ENCODE measurements at places on chromosomes 16 and 17.

DNA sequence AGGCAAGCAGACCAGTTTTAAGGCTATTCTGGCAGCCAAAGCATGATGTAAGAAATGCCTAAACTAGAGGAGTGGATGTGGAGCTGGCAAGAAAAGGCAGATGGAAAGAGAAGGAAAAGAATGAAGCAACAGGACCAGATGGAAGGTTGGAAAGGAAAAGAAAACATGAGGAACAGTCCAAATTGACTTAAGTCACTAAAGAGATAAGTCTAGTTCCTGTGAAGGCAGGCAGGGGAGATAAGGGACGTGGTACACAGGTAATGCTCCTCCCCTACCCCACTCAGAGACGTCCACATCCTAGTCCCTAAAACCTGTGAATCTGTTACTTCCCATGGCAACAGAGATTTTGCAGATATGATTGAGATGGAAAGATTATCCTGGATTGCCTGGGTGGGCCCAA, 43.5 kb downstream of the TEX2 start:
- no peak for DNase-seq

DNA sequence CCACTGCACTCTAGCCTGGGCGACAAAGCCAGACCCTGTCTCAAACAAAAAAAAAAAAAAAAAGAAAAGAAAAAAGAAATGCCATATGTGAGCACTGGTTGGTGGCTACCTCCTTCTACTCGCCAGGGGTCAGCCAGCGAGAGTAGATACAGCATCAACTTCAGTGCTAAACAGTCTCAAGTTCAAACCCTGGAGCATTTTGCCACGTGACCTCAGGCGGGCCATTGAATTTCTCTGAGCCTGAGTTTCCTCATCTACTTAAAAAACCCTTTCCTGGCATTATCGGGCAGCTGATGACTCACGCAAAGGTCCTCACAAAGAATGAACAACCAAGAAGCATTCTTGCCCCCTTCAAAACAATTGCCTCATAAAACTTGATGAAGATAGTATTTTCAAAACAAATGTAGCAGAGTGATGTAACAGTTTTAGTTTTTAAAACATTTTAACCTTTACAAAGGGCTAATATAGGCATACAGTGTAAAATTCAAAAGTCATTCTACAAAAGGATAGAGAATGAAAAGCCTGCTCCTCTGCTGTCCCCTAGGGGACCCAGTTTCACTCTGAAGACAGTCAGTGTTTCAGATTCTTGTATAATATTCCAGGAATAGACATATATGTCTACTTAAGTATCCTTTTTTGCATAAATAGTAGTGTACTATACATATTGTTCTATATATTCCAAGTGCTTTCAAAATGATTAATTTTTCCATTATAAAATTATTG, 28.4 kb downstream of the DNAH2 start:
- no peak for DNase-seq

DNA sequence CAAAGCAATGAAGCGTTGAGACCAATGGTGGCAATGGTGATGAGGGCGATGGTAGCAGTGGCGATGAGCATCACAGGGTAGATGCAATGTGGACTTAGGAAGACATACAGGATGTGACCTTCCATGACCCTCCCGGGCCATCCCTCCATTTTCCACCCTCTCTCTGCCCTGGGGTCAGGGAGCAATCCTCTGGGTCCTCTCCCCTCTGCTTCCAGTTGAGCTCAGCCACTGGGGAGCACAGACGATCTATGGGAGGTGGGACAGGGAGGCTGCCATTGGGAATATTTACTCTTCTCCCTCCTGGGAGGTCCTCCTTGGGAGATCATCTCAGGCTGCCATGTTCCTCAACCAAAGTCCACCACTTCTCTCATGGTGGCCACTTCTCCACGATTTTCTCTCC, 260.7 kb upstream of the FOXF1 start:
- no peak for DNase-seq

DNA sequence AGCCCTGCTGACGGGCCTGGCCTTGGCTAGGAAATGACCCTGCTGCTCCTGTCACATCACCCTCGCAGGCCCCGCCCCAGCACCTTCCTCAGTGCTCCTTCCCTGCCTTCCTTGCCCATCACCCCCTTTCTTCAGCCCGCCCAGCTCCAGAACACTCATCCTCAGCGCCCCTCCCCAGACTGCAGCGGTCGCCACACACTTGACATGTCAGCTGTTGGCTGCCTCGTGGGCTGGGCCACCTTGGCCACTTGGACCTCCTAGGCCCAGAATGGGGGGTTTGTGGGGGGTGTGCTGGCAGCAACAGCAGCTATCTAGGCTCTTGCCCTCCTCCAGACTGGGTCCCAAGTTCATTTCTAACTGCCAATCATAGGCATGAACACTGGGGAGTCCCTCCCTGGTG, 10.6 kb downstream of the ELMO3 start:
- DNase-seq, result no peak

GRCh38 chr17:55140809-55141208, 124.0 kb upstream of the HLF start:
- DNase-seq, result no peak

DNA sequence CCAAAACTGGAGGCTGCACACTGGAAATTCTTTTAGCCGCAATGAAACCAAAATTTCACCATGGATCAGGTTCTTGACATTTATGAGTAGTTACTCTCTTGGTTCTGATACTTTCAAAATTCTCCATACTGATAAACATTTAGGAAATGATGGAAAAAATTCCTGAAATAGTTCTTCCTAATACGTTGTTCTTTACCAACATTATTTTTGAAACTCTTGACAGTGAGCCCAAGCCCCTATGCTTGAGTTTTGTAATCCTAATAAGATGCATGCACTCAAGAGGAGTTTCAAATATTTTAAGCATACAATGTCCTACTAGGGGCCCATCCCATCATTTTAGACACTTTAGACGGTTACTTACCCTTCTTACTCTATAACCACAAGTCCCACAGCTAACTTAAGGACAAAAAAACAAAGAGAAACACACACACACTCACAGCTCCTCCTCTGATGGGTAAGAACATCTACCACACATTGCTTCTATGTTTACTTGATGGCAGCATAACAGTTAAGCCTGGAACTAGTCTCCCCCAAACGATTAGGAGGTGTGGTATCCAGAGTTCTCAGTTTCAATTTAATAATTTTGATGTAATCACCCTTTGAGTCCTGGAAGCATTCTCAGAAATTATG, 3.7 kb downstream of the VEZF1 start:
- DNase-seq, result no peak

DNA sequence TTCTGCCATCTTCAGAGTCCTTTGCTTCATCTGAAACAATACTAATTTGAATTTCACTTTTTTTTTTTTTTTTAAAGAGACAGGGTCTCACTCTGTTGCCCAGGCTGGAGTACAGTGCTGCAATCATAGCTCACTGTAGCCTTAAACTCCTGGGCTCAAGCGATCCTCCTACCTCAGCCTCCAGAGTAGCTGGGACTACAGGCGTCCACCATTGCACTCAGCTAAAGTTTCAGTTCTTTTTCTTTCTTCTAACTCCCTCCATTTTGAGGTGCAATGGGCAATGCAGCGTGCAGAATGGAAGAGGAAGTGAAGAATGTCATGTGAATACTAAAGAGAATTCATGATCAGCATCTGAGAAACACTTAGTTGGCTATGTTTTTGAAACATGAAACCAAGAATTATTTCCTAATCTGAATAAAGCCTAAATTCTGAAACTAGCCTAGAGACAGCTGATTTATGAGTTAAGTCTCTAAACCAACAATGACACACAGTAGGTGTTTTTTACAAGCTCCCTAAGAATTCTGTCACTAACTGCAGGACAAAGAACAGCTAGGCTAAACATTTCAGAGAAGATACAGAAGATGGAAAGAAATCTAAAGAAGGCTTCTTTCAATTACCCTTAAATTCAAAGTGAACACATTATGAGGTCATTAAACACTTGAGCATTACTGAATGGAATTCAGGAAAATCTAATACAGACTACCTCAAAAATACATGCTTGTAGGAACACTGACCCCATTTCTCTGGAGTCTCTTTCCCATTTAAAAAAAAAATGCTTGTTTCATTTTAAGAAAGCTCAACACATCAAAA, 21.0 kb downstream of the SNN start:
- no peak for DNase-seq

- no peak for DNase-seq
These were observed 6.3 kb downstream of the JPT1 start for GRCh38 chr17:75147878-75148546.

GRCh38 chr16:23500862-23501225, 9.4 kb downstream of the GGA2 start:
- DNase-seq, result no peak

DNA sequence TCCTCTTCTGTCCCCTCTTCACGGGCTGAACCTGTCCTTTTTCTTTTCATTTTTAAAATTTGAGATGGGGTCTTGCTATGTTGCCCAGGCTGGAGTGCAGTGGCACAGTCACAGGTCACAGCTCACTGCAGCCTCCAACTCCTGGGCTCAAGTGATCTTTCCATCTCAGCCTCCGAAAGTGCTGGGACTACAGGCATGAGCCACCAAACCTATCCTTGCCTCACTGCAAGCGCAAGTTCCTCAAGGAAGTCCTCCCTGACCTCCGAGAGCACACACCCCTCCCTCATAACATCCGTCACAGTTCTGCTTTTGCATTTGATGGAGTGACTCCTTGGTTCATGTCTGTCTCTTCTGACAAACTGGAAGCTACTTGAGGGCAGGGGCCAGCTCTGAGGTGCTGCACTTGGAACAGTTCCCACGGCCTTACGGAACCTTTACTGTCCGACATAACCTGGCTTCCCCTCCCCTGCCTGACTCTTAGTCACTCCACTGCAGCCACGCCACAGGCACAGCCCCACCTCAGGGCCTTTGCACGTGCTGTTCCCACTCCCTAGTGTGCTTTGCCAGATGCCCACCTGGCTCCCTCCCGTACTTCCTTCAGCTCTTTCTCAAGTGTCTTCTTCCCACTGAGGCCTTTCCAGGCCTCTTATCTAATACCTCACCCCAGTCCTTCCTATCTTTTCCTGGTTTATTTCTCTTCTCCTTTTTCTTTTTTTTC, 4.4 kb downstream of the TBX6 start:
- no peak for DNase-seq

DNA sequence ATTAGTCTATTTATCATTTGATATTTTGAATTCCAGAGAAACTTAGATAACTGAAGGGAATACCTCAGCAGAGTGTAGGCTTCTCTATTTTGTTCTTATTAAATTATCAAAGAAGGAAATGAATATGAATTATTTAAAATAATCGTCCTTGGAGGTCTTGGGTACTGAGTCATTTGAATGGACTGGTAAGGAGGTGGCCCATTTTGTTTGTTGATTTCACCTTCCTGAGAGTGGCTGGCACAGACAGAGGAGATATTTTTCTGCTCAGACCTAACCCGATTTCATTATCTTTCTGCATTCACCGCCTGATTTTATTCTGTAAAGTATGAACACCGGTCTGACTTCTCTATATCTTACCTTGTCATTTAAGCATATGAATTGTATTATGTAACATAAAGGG, 88.0 kb downstream of the USP22 start:
- DNase-seq, result no peak

DNA sequence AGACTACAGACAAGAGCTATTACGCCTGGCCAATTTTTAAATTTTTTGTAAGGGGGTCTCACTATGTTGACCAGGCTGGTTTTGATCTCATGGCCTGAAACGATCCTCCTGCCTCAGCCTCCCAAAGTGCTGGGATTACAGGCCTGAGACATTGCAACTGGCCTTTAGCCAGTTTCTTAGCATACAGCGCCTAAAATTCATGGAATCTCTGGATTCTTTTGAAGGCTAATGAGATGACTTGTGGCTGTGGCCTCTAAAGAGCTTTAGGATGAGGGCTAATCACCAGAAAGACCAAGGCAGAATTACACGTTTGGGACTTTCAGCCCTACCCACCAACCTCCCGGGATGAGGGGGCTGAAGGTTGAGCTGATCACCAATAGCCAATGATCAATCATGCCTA, 34.6 kb downstream of the AKAP10 start:
- no peak for DNase-seq

DNA sequence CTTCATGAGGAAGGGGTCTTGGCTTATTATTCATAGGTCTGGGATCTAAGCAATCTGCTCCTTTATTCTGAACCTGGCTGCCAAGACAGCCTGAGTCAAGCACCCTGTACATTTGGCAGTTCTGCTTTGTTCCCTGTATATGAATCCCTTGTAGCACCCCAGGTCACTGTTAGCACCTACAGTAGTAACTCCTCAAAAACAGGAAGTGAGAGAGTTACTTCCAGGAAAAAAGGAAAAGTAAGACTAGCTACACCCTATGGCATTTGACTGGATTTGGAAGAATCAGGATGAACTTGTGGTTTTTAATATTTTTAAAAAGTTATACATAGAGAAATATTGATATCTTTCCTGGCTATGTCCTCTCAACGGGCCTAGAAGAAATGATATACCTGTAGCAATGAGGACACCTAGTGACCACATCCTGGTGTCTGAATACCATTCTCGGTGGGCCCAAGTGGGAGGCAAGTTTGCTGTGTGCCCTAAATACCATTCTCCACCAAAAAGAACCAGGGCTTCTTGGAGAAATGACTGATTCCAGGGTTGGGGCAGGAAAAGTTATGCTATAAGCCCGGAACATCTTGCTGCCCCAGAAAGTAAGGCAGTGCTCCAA, 9.9 kb downstream of the ANKRD40 start:
- DNase-seq, result no peak

DNA sequence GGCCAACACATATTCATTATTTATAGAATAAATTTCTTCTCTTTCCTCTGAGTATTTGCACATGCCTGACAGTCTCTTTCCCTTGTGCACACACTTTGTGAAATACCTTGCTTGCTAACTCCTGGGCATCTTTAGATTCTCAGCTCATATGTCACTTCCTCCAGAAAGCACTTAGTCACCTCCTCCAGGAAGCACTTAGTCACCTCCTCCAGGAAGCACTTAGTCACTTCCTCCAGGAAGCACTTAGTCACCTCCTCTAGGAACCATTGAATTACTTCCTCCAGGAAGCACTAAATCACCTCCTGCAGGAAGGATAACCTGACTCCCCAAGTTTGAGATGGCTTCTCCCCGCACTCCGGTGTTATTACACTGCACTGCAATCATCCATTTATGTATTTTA, 462.5 kb upstream of the EEF2KMT start:
- DNase-seq, result no peak

- DNase-seq, result no peak
These were observed 183.5 kb upstream of the ZFHX3 start for GRCh38 chr16:73231379-73231778.

DNA sequence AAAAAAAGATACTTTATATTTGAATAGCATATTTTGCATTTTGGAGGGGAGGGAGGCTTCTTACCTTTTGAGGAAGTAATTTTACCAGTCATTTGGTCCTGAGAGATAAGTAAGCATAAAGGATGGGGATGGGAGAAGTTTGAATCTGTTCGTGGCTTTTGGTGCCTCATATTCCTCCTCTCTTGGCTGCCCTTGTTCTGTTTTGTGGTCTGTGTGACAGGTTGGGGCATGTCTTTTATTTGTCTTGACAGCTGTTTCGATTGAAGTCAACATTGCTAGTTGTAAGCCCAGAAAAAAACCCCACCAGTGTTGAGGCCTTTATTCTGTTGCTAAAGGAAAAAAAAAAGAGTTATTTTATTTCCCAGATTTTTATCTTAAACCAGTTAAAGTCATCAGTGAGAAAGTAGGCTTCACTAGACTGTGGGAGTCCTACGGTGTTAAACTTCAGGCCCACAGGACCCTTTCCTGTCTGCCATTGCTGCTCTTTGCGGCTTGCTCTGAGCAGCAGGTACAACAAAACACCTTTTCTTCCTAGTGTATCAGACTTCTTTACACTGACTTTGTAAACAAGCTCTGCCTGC, 11.4 kb downstream of the SLC7A6 start:
- no peak for DNase-seq
